ENCODE measurements at places on chromosomes 3 and 15.

DNA sequence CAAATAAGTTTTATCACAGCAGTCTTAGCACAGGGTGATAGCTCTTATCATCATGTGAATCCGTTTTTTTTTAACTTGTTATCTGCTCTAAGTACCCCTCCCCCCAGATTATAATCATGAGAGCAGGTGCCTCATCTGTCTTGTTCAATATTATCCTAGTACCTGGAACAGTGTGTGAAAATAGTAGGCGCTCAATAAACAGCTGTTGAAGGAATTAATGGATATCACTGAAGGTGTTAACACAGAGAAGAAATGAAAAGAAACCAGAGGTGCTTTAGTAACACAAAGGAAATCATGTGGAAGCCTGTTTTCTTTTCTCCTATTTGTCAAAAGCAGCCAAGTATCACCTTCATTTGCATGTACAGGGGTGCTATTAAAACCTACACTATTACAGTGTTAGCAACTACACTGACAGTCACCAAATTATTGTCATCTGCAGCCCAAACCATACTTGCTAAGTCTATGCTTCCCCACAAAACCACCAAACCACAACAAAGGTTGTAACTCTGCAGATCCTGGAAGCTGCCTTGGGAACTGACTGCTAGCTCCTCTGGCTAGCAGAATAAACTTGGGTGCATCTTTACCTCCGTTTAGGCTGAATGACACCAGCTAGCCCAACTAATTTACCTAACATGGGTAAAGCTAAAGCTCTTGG lies 2.9 kb downstream of the XPC start:
- DNase-seq: peak; percentile 13

- no peak for DNase-seq
These were observed 23.0 kb downstream of the NEO1 start for GRCh38 chr15:73075160-73075859.

DNA sequence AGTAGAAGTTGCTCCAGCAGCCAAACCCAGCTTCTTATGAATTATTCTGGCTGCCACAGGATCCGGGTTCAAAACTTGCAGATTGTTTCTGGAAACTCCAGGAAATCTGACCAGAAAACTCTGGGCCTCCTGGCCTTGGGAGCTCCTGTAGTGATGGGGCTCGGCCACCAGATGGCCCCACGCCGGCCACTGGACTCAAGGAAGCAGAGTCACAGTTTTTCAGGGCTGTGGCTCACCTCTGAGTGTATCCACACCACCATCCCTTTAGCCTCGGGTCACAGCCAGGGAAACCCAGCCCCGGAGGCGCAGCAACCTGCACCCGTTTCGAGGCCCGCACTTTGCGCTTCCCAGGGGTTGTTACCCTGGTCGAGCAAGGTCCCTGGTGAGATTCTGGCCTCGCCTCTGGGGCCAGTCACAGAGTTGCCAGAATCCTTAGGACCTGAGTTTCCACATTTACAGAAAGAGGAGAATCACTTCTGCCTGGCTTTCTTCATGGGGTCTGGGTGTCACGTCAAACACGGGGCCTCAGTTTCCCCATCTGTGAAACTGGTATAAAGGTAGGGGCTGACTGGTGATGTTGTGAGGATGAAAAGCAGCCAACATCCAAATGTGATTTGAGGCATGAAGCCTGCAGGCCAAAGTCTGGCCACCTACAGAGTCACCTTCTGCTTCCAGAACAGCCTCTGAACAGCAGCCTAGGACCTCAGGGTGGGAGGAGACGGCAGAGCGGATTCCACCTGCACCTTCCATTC lies 53.5 kb upstream of the LCTL start:
- DNase-seq: peak; percentile 83

GRCh38 chr3:181956122-181956521 lies 244.4 kb downstream of the SOX2 start:
- DNase-seq: no peak

- DNase-seq: no peak
These were observed 7.2 kb downstream of the ARID3B start for GRCh38 chr15:74548241-74548640.

DNA sequence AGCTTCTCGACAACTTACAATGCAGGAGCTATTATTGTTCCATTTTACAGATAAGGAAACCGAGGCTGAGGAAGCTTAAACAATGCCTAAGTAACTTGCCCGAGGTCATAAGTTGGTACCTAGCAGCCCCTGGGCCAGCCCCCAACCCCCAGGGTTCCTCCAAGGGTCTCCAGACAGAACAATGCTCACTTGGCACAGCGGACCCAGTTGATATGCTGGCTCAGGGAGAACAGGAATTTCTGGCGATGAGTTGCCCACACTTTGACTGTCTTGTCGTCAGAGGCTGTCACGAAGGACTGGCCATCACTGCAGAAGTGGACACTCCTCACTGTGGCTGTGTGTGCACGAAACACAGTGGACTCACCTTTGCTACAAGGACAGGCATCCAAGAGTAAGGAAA lies 5.2 kb downstream of the POC1A start:
- no peak for DNase-seq

- no peak for DNase-seq
These were observed 70.2 kb upstream of the ACTC1 start for GRCh38 chr15:34865531-34865930.

DNA sequence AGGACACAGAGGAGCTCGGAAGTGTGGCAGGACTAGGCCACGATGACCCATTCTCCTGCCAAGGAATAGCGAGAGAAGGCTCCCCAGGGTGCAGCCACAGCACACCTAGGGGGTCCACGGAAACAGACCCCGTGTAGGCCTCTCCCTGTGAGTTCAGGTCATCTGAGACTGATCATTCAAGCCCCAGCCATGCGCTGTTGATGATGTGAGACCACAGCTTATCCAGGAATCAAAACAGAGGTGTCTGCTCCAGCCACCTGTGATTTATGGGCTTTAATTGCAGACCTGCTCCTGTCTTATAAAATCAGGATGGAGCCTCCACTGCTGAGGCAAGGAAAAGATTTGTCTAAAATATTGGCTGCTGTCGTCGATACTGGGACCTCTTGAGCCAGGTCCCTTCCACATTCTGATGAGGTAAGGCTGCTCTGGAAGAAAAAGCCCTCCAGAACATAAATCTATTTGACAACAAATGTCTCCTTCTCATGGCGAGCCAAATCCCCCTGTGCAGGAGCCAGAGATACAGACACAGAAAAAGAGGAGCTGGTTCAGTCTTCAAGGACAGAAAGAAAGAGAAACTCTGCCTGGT lies 186.7 kb downstream of the TJP1 start:
- DNase-seq: no peak

- DNase-seq: no peak
These were observed 98.1 kb upstream of the CTNNB1 start for GRCh38 chr3:41101231-41101630.

- DNase-seq: peak; percentile 34
These were observed 23.4 kb upstream of the SEC13 start for GRCh38 chr3:10344147-10344943.

DNA sequence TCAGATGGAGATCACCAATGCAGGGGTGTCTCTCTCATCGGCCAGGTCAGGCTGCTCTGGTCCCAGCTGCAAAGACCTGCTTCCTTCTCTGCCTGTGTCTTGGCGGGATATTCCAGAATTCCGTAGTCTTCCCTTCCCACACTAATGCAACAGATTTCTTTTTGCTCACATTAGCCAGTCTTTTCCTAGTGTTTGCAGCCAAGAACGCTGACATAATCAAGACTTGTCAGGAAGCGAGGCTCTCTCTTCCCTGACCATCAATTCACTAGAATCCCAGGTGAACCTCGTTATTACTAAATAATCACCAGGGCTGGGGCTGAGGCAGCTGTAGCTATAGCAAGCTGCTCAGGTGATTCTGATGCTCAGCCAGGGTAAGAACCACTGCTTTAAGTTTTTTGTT lies 43.2 kb upstream of the ACKR4 start:
- DNase-seq: no peak

GRCh38 chr3:50261505-50261904 lies 7.4 kb upstream of the SEMA3B start:
- DNase-seq: no peak

DNA sequence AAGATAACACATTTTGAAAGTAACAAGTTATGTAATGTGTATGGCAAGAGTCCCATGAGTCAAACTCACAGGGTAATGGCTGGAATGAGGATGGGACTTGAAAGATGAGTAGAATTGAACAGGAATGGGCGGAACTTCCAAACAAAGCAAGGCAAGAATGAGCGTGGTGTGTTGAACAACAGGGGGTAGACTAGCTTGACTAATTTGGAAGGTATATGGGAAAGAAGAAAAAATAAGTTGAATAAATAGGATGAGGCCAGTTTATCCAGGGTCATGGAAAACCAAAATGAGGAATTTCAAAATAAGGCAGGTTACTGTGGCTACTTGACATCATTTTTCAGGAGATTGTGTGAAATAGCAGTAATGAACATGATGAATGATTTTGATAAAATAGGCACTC lies 2.5 kb upstream of the DPH6 start:
- no peak for DNase-seq

DNA sequence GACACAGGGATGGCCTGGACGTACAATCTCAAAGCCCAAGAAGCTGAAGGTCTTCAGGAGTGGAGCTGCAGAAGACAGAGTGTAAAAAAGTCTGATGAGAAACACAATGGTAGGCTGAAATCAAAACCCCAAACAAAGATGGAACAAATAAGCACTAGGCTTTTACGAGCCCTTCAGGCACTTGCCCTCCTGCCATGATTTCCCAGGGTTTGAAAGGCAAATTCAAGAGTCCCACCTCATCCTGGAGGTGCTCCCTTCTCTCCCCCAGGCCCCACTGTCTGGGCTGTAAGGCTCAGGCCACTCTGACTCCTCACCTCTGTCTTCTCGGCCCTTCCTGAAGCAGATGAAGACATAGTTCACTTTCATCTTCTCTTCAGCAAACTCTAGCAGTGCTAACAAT lies 86.6 kb downstream of the RBPMS2 start:
- DNase-seq: no peak

DNA sequence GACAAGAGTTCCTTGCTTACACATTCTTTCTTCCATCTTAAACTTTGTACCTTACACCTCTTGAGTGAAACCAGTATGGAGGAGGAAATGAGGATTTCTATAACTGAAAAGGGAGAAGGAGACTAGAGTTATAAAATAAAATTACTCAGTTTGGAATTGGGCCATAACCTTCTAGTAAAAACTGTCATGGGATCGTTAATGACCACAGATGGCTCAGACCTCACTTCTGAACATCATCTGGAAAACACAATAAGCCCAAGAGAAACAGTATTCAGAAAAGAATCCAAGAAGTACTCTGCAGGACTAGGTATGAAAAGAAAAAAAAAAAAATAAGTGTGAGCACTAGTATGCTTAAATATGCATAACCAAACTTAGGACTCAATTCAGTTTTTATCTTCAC lies 12.1 kb downstream of the GAP43 start:
- no peak for DNase-seq

GRCh38 chr15:77497942-77498361 lies 77.3 kb downstream of the HMG20A start:
- no peak for DNase-seq

GRCh38 chr3:103786296-103786695 lies 1351.5 kb downstream of the ZPLD1 start:
- no peak for DNase-seq

DNA sequence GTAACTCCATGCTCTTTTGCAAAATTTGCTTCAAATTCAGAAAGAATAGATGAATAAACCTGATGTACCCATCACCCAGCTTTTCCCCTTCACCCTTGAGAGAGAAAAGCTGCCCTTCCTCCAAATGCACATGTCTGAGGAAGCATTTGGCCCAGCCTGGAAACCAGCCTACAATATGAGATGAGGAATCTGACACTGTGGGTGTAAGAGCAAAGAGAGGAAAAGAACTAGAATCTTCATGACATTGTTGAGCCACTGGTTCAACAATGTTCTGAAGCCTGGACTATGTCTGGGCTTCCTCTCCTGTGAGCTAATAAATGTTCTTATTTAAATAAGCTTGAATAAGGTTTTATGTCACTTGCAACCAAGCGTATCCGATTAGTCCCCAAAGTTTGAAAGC lies 18.7 kb upstream of the DCBLD2 start:
- no peak for DNase-seq

DNA sequence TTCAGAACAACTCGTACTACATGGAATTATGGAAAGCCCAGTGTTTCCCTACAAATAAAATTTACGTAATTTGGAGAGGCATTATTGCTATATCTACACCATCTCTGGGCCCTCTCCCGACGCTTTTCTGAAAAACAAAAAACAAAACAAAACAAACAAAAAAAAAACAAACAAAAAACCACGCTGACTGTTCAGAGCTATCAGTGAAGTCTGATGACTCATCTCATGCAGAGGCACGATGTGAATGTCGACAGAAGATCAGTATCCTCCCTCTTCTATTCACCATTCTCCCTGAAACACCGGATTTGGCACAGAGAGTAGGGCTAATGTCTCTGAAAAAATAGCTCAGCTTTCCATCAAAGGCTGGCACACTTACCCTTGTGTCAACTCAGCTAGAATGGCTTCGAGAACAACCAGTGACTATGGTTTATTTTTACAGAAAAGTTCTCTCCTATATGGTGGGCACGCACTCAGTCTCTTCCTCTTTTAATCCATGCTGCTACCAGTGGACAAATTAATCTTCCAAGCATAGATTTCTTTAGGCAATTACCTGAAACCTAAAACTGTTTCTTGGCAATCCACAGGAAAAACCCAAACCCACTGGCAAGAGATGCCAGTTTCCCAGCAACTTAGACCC lies 1.5 kb downstream of the CRBN start:
- DNase-seq: no peak

- DNase-seq: no peak
These were observed 33.9 kb downstream of the SH3BP5 start for GRCh38 chr3:15298504-15298903.

GRCh38 chr3:43854916-43855315 lies 164.2 kb downstream of the ABHD5 start:
- no peak for DNase-seq

Data from kidney tubule cell (primary cell).